Naive thymus-derived CD4-positive, alpha-beta T cell (primary cell): ENCODE measurements at places on chromosomes 1 and 21.

DNA sequence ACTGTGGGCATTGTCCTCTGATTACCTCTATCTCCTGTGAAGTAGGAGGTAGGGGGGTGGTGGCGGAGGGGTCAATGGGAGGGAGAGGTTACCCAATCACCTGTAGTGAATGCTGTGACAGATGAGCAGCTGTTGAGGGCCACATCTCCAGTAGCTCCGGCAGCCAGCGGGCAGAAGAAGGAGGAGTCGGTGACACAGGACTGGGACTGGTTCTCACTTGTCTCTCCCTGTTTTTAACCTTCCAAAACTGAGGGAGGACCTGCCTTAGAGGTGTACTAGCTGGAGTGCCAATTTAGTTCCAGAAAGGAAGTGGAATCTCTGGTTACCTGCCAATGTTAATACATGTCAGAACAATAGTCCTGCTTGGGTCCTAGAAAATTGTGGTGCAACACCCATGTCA, 56.2 kb upstream of the ENAH start:
- no peaks in the 10 kb centered on the region for H3K36me3 ChIP-seq
- H3K4me3 ChIP-seq: no peak overlapping the region
- no peak overlapping the region for H3K27ac ChIP-seq
- no peak for DNase-seq
- no peaks in the 10 kb centered on the region for H3K4me1 ChIP-seq
- no peaks in the 10 kb centered on the region for H3K27me3 ChIP-seq

- H3K27ac ChIP-seq: no peak overlapping the region
- DNase-seq: no peak
- no peaks in the 10 kb centered on the region for H3K27me3 ChIP-seq
- H3K36me3 ChIP-seq: no peaks in the 10 kb centered on the region
- H3K4me1 ChIP-seq: no peaks in the 10 kb centered on the region
- no peak overlapping the region for H3K4me3 ChIP-seq
These were observed 131.1 kb downstream of the TNR start for GRCh38 chr1:175612286-175612685.

DNA sequence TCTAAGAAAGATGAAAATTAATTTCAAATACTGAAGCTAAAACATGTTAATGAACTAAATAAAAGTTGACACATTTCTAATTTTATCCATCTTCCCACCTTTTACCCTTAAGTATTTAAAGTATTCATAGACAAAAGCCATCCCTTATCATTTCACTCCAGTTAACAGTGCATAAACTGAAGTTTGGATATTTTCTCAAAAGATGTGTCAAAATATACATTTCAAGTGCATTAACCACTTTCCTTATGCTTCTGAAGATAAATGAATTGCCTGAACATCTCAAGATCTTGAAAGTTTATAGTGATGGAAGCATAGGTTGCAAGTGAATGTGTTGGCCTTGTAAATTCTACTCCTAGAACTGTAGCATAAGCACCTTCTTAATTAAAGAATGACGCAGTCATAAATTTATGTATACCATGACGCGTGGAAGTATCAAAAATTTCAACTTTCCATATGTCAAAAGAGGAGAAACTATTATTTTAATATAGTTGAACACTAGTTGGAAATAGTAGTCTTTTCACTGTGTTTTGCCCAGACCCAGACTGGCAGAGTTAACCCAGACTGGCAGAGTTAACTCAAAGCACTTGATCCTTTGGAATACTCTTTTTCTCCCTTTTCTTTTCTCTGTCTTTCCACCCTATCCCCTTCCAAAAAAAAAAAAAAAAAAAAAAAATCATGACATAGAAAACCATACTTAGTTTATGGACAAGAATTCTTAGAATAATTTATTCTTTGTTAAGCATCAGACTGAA, 282.6 kb upstream of the C1orf105 start:
- H3K27me3 ChIP-seq: no peaks in the 10 kb centered on the region
- no peaks in the 10 kb centered on the region for H3K36me3 ChIP-seq
- H3K27ac ChIP-seq: no peak overlapping the region

GRCh38 chr21:33660406-33660805, 18.1 kb downstream of the ITSN1 start:
- no peak overlapping the region for H3K4me3 ChIP-seq
- H3K36me3 ChIP-seq: no peaks in the 10 kb centered on the region
- no peaks in the 10 kb centered on the region for H3K27me3 ChIP-seq
- DNase-seq: no peak
- no peaks in the 10 kb centered on the region for H3K4me1 ChIP-seq

DNA sequence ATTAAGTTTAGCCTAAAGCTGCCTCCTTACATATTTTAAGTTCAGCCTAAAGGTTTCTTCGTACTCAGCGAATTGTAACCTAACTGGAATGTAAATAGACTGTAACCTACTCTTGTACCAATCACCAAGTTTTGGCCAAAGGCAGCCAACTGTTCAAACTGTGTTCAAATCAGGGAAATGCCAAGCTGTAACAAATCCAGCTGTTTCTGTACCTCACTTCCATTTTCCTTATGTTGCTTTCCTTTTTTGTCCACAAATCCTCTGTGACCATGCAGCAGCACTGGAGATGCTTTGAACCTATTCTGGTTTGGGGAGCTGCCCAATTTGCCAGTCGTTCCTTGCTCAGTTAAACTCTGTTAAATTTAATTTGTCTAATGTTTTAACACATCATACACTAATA, 3.2 kb upstream of the APOBEC4 start:
- peaks cover 16% of the 10 kb centered on the region for H3K4me1 ChIP-seq
- no peak overlapping the region for H3K27ac ChIP-seq
- H3K4me3 ChIP-seq: no peak overlapping the region
- DNase-seq: no peak
- H3K27me3 ChIP-seq: no peaks in the 10 kb centered on the region

DNA sequence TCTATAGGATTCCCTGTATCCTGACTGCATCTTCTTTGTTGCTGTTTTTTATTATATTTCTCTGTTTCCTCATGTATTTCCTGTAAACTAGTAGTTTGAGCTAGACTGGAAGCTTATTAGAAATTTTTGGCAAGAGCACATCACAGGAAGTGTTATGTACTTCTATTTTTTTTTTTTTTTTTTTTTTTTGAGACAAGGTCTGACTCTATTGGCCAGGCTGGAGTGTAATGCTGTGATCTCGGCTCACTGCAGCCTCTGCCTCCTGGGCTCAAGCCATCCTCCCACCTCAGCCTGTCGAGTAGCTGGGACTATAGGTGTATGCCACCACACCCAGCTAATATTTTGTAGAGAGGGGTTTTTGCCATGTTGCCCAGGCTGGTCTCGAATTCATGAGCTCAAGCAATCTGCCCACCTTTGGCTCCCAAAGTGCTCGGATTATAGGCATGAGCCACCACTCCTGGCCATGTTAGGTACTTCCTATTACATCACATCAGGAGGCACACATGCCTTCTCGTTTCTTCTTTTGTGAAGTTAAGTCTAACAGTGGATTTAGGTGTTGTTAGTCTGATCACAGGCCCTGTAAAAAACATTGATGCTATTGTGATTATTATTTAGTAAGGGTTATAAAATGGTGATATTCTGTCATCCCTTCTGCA, 12.5 kb downstream of the C1orf21 start:
- H3K27me3 ChIP-seq: no peaks in the 10 kb centered on the region
- H3K4me3 ChIP-seq: no peak overlapping the region
- no peak overlapping the region for H3K27ac ChIP-seq
- DNase-seq: no peak

GRCh38 chr1:248140846-248141245, 4.1 kb upstream of the OR2M5 start:
- no peaks in the 10 kb centered on the region for H3K4me1 ChIP-seq
- no peaks in the 10 kb centered on the region for H3K36me3 ChIP-seq
- H3K4me3 ChIP-seq: no peak overlapping the region
- no peaks in the 10 kb centered on the region for H3K27me3 ChIP-seq
- no peak for DNase-seq

GRCh38 chr1:61089338-61089737, 7.0 kb downstream of the NFIA start:
- H3K27me3 ChIP-seq: no peaks in the 10 kb centered on the region
- no peak overlapping the region for H3K27ac ChIP-seq
- no peaks in the 10 kb centered on the region for H3K36me3 ChIP-seq

DNA sequence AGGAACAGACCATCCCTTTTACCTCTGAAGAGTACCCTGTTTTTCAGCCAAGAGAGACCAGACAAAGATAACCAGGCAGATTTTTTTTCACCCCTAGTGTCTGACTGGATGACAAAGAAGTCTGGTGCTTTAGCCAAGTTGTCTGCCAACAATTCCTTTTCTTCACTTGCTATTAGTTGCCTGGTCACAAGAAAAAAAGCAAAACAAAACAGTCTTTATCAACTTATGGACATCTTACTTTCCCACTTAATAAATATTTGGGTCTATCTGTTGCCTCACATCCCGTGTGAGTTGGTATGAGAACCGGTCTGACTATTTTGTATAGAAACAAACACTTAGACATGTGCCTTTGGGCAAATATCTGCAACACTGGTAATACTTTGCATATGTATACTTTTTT, 662.9 kb downstream of the PLPP3 start:
- no peak overlapping the region for H3K27ac ChIP-seq
- H3K27me3 ChIP-seq: no peaks in the 10 kb centered on the region
- no peak for DNase-seq
- H3K4me3 ChIP-seq: no peak overlapping the region

DNA sequence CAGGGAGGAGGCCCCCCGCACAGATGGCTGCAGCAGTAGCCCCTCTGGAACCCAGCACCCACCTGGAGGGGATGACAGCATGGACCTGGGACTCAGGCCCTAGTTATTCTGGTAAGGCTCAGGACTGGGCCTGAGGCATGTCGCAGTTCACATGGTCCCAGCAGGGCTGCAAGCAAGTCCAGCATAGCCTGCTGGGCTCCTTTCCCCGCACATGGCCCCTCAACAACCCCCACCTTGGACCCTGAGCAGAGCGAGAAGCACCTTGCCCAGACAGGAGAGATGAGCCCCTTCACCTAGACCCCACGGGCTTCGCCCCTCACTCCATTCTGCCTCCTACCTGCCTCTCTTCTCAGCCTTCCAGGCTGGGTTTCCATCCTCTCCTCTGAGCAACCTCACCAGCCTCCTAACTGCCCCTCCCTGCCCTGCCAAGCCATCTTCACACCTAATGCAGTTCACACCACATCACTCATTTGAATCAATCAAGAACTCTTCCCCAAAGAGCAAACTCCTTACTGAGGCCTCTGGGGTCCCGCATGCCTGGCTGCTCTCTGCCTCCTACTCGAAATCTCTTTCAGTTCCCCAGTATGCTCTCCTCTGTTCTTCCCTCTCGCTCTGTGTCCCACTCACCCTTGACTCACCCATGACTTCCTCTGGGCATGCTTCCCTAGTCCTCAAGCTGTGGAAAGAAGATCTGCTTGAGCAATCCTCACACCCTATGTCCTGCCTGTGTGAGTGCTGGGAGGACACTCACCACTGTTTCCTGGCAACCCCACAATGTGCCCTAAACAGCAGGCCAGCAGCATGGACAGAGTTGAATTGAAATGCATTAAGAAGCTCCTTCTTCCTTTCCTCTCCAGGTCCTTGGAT, 9.4 kb upstream of the THEMIS2 start:
- H3K27me3 ChIP-seq: no peaks in the 10 kb centered on the region
- no peak overlapping the region for H3K27ac ChIP-seq
- H3K4me1 ChIP-seq: peaks cover 24% of the 10 kb centered on the region
- H3K4me3 ChIP-seq: no peak overlapping the region
- no peak for DNase-seq

- no peaks in the 10 kb centered on the region for H3K36me3 ChIP-seq
- H3K4me3 ChIP-seq: peak overlapping the region; percentile 83
- H3K27ac ChIP-seq: peak overlapping the region; percentile 67
- peak; percentile 69 for DNase-seq
- H3K27me3 ChIP-seq: no peaks in the 10 kb centered on the region
These were observed 2.0 kb downstream of the GFI1 start for GRCh38 chr1:92484472-92485380.

GRCh38 chr1:87956072-87956471, 627.4 kb downstream of the LMO4 start:
- H3K36me3 ChIP-seq: no peaks in the 10 kb centered on the region
- no peak overlapping the region for H3K4me3 ChIP-seq
- no peaks in the 10 kb centered on the region for H3K4me1 ChIP-seq
- no peaks in the 10 kb centered on the region for H3K27me3 ChIP-seq
- no peak overlapping the region for H3K27ac ChIP-seq

DNA sequence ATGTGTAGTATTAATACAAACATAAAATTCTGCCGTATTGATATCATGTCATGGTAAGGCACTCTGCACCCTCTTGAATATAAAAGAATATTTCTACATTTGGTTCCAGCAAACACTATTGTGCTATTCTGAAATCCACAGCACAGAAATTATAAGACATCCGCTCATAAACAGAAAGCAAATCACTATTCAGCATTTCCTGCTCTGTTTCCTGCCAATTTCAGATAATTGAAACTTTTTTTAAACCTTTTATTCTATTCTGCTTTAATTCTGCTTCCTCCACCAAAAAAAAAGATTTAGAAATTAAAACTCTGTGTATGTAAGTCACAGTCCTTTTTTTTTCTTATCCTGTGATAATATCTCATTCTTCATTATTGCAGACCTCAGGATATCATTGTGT, 39.6 kb upstream of the PLEKHO1 start:
- H3K36me3 ChIP-seq: no peaks in the 10 kb centered on the region
- H3K4me3 ChIP-seq: peak overlapping the region; percentile 44
- peak overlapping the region; percentile 57 for H3K27ac ChIP-seq
- H3K4me1 ChIP-seq: peaks cover 41% of the 10 kb centered on the region
- H3K27me3 ChIP-seq: no peaks in the 10 kb centered on the region

DNA sequence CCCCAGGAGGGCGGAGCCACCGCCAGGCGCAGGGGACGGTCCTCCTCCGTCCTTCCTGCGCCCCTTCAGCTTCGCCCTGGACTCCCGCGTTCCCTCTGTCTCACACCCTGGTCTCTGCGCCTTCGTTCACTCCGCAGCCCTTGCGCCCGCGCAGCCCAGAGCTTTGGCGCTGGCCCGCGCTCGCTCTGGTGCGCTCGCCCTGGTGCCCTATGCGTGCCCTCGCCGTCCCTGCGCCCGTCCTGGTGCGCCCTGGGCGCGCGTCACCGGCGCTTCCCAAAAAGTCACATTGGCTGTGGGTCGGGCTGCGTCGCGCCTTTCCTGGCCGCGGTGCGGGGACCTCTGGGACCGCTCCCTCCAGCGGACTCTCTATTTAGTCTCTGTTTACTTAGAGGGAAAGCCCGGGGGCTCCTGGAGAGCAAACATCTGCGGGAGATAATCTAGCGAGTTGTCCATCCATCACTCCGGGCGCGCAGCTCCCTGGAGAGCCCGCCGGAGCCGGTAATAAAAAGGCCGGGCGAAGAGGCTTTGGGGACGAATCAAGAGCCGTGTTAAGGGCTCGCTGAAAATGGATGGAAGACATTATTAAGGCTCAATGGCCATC, 178.6 kb downstream of the PRDM16 start:
- no peaks in the 10 kb centered on the region for H3K36me3 ChIP-seq
- no peak overlapping the region for H3K4me3 ChIP-seq
- H3K27ac ChIP-seq: no peak overlapping the region
- H3K27me3 ChIP-seq: no peaks in the 10 kb centered on the region
- no peaks in the 10 kb centered on the region for H3K4me1 ChIP-seq

GRCh38 chr1:54559111-54559548, 11.1 kb downstream of the ACOT11 start:
- no peak overlapping the region for H3K27ac ChIP-seq
- no peaks in the 10 kb centered on the region for H3K27me3 ChIP-seq
